ENCODE measurements at places on chromosomes 1 and 21. TPM values are rescaled to one million over a fixed set of nuclear protein-coding genes. Genes with fewer than 3 reads are reported as not detected.

NUP133 gene
- 35.8 TPM for total RNA-seq

CELF3 gene
- total RNA-seq = 0.36 TPM

SYT2 gene
- not detected for total RNA-seq

FNDC10 gene
- total RNA-seq = 2.4 TPM

C21orf58 gene
- 4.4 TPM for total RNA-seq

DIO1 gene
- total RNA-seq = not detected

VAV3 gene
- 6.4 TPM for total RNA-seq

LCE1F gene
- not detected for total RNA-seq

GRCh38 chr1:28917757-28918118 lies 3.4 kb downstream of the EPB41 start:
- no peak for DNase-seq

DNA sequence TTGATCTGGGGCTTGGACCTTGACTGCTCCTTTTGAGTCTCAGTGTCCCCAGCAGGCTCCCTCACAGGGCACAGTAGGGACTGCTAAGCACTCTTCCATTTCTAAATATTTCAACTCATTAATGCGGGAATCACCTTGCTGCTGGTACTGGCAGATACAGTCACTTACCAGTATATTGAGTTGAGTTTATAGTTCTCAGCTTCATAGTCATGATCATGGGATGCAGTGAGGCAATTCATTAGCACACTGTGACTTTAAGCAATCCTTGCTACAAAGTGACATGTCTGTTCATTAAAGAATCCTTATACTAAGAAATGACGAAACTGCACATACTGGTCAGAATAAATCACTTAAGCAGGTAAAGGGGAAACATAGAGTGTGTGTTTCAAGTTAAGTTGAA lies 240.8 kb downstream of the SPATA17 start:
- DNase-seq = no peak

- peak; percentile 54 for DNase-seq
Observed at GRCh38 chr21:42836767-42837301, 42.5 kb downstream of the WDR4 start.

DNA sequence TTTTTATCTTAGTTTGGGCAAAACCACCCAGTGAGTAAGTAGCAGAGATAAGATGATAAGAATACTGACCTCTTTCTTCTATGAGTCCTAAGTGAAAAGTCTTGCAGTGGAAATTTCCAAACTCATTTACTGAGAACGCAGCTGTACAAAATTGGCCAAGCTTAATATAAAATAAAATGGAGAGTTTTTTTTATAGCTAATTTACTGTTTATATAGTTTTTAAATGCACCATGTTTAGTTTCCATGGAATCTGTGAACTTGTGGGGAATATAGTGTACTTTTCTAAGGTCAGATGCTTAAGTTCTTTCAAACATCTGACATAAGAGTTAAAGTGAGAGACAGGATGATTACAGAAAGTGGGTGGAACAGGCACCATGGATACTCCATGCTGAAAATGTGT lies 833.5 kb downstream of the ADGRL2 start:
- DNase-seq = no peak

DNA sequence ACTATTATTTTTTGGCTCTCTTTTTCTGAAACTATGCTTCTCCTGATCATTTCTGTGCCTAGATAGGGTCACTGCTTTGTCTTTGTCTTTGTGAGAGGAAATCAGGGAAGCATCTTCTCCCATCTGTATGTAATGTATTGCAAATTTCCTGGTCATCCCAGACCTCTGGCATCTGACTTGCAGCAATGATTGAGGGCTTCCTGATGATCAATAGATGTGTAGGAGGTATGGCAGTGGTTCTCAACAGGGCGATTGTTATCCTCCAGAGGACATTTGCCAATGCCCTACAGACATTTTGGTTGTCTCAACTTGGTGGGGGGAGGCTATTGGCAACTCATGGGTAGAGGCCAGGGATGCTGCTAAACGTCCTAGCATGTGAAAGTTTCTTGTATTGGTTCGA lies 64.7 kb downstream of the RGL1 start:
- DNase-seq = no peak

DNA sequence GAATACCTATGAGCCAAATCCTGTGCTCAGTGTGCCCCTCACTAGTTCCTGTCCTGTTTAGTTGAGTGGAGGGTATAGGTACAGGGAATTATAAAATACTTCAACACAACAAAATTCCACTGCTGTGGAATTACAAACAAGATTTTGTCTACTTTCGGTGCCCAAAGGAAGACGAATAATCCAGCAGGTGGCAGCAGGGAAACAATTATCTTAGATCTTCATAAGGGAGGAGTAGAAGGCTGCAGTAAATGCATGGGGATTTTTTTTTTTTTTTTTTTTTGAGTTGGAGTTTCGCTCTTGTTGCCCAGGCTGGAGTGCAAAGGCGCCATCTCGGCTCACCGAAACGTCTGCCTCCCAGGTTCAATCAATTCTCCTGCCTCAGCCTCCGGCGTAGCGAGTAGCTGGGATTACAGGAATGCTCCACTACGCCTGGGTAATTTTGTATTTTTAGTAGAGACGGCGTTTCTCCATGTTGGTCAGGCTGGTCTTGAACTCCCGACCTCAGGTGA lies 2.0 kb upstream of the PIP5K1A start:
- peak; percentile 79 for DNase-seq

GRCh38 chr1:43711049-43711448 lies 3.7 kb downstream of the ST3GAL3 start:
- DNase-seq = no peak

GRCh38 chr1:168918860-168919741 lies 187.4 kb upstream of the ATP1B1 start:
- DNase-seq = no peak

DNA sequence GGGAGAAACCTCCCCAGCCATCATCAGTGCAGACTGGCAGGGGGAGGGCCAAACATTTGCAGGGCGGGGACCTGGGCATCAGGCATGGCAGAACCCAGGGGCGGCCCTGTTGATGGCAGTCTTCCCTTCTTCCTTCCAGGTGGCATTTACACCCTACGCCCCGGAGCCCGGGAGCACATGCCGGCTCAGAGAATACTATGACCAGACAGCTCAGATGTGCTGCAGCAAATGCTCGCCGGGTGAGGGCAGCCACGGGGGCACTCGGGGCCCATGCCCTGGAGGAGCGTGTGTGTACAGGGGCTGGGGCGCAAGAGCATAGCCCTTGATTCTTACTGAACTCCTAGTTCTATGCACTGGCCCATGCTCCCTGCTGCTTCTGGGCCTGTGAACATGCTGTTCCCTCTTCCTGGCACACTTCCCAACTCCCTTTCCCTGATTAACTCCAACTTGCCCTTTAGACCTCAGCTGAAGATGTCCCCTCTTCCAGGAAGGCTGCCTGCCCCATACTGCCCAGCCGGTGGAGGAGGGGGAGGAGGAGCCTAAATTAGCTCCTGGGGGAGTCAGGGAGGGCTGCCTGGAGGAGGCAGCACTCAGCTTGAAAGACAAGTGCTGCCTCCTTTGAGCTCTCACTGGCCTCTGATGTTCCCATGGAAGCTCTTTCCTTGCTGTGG lies 22.0 kb downstream of the TNFRSF1B start:
- DNase-seq = no peak

GRCh38 chr21:41098076-41098475 lies 69.9 kb upstream of the BACE2 start:
- DNase-seq = no peak

DNA sequence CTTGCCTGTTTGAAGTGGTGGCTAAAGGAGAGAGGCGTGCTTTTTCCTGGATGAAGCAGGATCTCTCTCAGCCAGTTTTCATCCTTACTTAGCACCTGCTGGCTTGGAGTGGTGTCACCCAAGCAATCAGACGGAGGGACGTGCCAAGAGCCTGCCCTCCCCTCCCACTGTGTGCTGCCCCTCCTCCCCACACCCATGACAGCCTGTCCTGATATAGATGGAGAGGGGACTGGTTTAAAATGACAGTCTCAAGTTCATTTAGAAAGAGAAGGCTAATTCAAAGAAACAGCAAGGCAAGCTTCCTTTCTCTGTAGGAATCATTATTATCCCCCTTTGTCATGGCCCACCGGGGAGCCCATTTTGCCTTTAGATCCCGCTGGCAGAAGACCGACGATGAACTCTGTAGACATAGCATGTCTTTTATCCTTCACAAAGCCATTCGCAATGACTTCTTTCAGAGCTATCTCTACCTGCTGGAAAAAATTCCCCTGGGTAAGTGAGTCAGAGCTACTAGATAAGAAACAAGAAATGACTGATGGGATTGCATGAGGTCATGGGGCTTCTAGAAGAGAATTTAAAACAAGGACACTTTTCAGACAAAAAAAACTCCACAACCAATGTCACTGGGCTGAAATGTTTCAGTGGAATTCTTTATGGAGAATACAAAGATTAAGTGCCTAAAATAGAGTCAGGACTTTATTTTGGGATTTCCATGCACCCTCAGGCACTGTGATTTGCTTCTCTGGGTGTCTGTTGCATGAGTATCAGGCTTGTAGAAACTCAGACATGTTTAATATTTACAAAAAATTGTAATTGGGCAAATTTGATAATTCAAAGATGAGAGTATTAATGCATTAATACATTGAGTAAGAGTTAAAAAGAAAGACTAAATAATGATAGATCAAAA lies at the start of gene NTMT2:
Gene NTMT2, plus strand, starts transcription at position 190 of the 907 bp plus-strand sequence. Its CDS starts 149 bp downstream, at position 339.
- no peak for DNase-seq

DNA sequence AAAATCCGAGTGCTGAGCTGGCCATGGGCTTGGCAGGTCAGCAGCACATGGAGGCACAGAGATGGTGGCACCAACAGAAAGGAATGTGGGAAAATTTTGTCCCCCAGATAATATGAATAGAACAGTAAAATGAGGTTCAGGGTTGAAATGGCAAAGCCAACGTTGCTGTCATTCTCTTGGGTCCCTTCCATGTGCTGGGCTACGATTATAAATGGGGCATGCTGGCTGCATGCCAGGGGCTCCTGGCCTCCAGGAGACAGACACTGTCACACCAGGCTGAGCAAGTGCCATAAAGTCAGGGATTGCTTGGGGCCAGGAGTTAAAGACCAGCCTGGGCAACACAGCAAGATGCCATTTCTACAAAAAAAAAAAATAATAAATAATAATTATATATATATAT lies 77.1 kb downstream of the TOMM20 start:
- DNase-seq = no peak

DNA sequence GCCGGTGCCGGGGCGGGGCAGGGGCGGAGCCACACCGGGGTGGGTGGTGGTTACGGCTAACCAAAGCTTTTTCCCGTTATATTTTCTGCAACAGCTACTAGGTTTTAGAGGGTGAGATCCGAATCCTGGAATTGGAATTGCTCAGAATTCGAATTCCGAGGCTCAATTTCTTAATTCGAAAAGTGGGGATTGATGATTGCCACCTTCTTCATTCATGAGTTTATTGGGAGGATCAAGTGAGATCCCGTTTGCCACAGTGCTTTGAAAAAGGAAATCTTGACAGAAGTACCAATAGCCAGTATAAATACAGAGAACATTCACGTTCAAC lies 207 bp upstream of the SVBP start:
- DNase-seq = no peak

GRCh38 chr1:52880206-52880605 lies 37.6 kb downstream of the ZYG11A start:
- no peak for DNase-seq

- DNase-seq = no peak
Observed at GRCh38 chr1:228488818-228489674, 1.9 kb downstream of the RNF187 start.

- DNase-seq = no peak
Observed at GRCh38 chr1:23471473-23472075, 12.4 kb downstream of the ASAP3 start.

DNA sequence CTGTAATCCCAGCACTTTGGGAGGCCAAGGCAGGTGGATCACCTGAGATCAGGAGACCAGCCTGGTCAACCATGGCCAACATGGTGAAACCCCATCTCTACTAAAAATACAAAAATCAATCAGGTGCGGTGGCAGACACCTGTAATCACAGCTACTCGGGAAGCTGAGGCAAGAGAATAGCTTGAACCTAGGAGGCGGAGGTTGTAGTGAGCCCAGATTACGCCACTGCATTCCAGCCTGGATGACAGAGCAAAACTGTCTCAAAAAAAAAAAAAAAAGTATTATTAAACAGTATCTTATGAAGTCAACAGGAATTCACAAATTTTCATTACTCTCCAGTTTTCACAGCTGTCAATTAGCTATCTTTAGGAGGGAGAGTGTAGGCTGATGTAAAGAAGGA lies 3.8 kb downstream of the ACBD6 start:
- no peak for DNase-seq

GRCh38 chr21:44694776-44695175 lies 2.2 kb upstream of the KRTAP10-12 start:
- peak; percentile 25 for DNase-seq

DNA sequence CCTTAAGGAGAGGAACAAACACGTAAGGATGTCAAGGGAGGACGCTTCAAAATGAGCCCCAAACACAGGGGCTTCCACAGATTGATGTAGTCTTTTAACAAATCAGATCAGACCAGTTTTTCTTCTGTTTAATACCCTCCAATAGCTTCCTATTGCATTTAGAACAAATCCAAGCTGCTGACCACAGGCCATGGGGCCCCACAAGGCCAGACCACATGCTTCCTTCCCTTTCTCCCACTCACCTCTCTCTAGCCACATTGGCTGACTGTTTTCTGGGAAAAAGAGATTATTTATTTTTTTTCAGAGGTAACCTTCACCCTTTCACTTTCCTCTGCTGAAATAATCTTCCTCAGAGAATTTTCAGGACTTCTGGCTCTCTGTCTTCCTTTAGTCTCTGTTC lies 380.6 kb downstream of the SIPA1L2 start:
- DNase-seq = no peak

- DNase-seq = peak; percentile 82
Observed at GRCh38 chr1:235917267-235917811, 50.6 kb upstream of the LYST start.

GRCh38 chr1:1202831-1203560 lies 3.4 kb downstream of the TNFRSF18 start:
- no peak for DNase-seq
